ENCODE measurements at places on chromosomes 6 and 20. TPM values are rescaled to one million over a fixed set of nuclear protein-coding genes. Genes with fewer than 3 reads are reported as not detected.
A peak's percentile ranks its signal among the peaks of the same experiment; 100 is the strongest.

GRCh38 chr6:36301085-36301658, 31.3 kb downstream of the PNPLA1 start:
- H3K4me3 ChIP-seq: no peak overlapping the region
- H3K27ac ChIP-seq: no peak overlapping the region
- DNase-seq: no peak
- H3K27me3 ChIP-seq: no peaks in the 10 kb centered on the region

GRCh38 chr20:2805689-2806350, 5.4 kb upstream of the CPXM1 start:
- DNase-seq: no peak
- no peak overlapping the region for H3K27ac ChIP-seq
- H3K27me3 ChIP-seq: peaks cover 27% of the 10 kb centered on the region
- H3K4me1 ChIP-seq: peaks cover 8% of the 10 kb centered on the region
- H3K4me3 ChIP-seq: no peak overlapping the region

Gene CD24
- 0.06 TPM for polyA plus RNA-seq

DNA sequence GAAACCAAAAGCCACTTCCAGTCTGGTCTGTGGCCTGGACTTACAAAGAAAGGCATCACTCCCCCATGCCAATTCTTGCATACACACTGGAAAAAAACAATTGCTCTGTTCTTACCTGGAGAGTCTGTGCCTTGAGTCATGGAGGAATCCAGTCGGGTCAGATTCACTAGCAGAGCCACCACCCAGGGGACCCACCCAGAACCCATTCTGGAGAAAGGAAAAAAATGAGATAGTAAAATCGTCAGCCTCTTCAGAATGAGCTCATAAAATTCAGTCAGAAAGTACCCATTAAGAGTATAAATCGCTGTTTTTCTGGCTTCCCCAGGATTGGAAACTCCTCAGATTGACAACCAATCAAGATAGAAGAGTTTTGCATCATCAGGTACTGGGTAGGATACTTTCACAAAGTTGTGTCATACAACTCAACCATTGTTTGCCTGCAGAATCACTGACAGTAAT, at the start of gene HLA-DOB:
Gene HLA-DOB, minus strand, starts transcription at position 257 of the 459 bp plus-strand sequence. Its CDS starts 51 bp downstream, at position 206.
- H3K4me1 ChIP-seq: peaks cover 17% of the 10 kb centered on the region
- no peak within 1 kb of the TSS for H3K4me3 ChIP-seq
- H3K27ac ChIP-seq: no peak within 1 kb of the TSS
- DNase-seq: peak; percentile 29

DNA sequence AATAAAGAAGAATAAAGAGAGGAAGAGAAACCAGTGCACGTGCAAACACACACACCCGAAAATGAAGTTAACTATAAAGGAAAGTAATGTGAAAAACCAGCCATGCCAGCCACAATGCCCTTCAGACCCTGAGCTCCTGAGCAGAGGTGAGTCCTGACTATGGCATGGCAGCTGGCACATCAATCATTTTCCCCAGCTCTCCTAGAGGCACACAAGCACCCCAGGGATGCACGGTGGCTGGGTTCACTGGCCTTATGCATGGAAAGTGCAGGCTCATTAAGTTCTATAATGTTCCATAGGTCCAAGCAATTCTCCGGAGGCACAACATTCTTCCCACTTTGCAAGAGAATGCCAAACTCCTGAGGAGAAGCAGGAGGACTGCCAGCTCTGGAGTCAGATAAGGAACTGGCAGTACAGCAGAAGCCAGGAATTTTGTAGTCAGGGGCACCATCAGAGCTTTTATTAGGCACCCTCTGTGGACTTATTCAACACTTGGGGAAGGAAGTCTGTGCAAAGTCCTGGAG, 175.0 kb upstream of the PRDM1 start:
- no peaks in the 10 kb centered on the region for H3K27me3 ChIP-seq
- DNase-seq: no peak
- H3K36me3 ChIP-seq: no peaks in the 10 kb centered on the region
- H3K4me3 ChIP-seq: no peak overlapping the region
- H3K4me1 ChIP-seq: peaks cover 43% of the 10 kb centered on the region
- no peak overlapping the region for H3K27ac ChIP-seq

Gene OXT
- not detected for polyA plus RNA-seq

GRCh38 chr6:50239853-50240252, 190.1 kb upstream of the DEFB112 start:
- DNase-seq: no peak
- H3K27me3 ChIP-seq: no peaks in the 10 kb centered on the region
- no peak overlapping the region for H3K4me3 ChIP-seq

DNA sequence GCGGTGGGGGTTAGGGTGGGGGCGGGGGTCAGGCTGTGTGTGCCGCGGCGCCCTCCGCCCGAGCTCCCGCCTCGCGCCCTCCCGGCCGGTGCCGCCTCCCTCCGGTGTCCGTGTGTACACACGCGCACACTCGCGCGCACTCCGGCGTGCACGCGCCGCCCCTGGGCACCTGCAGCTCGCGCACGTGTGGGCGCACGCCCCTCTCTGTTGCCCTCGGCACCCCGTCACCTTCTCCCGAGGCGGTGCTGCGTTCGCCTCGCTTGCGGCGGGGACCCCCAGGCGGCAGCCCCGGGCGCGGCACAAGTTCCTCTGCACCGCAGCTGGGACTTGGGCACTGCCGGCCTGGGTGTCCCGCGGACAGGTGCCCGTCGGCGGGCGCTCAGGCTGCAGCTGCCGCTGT, 525 bp downstream of the MACROD2 start:
- no peak overlapping the region for H3K27ac ChIP-seq
- no peak for DNase-seq
- H3K4me1 ChIP-seq: no peaks in the 10 kb centered on the region
- no peaks in the 10 kb centered on the region for H3K36me3 ChIP-seq

DNA sequence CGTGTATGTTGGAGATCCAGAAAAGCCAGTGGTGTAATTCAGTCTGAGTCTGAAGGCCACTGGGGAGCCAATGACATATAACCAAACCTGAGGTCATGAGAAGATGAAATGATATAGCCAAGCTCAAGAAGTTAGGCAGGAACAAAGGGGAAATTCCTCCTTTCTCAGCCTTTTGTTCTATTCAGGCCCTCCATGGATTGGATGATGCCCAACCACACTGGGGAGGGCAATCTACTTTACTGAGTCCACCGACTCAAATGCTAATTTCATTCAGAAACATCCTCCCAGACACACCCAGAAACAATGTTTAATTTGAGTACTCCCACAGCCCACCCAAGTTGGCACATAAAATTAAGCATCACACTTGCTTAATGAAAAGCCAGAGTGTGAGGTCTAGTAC, 183.6 kb downstream of the GJA1 start:
- no peak for DNase-seq
- no peaks in the 10 kb centered on the region for H3K36me3 ChIP-seq
- no peak overlapping the region for H3K4me3 ChIP-seq
- no peaks in the 10 kb centered on the region for H3K27me3 ChIP-seq
- no peak overlapping the region for H3K27ac ChIP-seq

Gene ITPA
- 62.8 TPM for polyA plus RNA-seq

DNA sequence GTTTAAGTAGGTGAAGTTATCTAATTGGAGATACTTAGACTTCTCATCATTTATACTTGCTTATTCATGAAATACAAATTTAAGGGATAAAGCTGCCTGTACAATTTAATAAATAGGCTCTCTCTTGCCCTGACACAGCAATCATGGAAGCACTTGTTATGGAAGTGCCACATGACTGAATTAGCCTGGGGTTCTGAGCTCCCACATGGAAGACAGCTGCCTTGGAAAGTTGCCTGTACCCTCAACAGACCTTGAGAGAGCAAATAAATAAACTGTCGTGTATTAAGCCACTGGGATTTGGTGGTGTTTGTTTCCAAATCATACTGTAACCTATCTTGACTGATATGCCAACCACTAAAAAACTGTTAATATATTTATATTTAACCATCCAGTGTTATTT, 87.0 kb upstream of the RSPO3 start:
- H3K4me1 ChIP-seq: no peaks in the 10 kb centered on the region
- H3K27me3 ChIP-seq: no peaks in the 10 kb centered on the region
- H3K4me3 ChIP-seq: no peak overlapping the region
- no peak overlapping the region for H3K27ac ChIP-seq

Gene OVOL2
- not detected for polyA plus RNA-seq

DNA sequence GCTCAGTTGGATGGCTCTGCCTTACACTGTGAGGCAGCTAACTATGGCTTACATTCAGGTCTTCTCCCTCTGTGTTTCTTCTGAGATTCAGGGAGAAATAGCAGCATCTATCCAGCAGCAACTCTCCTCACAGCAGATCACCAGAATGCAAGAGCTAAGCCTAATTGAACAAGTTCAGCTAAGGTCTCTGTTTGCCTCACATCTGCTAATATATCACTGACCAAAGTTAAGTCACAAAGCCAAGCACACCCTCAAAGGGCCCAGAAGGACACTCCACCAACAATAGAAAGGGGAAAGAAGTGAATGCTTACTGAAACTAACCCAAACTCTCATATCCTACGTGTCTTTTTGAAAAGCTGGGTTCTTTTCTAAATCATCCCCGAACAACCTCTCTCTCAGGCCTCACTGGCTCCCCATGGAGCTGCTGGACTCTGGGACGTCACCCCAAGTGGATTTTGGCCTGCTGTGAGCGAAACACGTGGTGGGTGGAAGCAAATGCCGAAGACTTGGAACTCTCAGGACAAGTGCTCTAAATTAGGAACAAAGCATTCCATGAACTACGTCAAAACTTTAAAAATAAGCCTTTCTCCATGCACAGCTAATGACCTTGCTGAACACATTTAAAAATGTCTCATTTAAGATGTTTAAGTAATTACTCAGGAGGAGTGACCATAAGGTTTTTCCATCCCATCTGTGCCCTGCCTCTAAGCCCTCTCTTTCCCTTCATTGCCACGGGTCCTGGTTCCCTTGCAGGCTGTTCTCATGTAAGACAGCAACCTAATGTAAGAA, 167.5 kb upstream of the PLCB4 start:
- H3K4me3 ChIP-seq: no peak overlapping the region
- no peaks in the 10 kb centered on the region for H3K36me3 ChIP-seq
- no peaks in the 10 kb centered on the region for H3K27me3 ChIP-seq
- H3K4me1 ChIP-seq: no peaks in the 10 kb centered on the region
- no peak overlapping the region for H3K27ac ChIP-seq

- no peaks in the 10 kb centered on the region for H3K36me3 ChIP-seq
- no peak overlapping the region for H3K27ac ChIP-seq
- no peak for DNase-seq
- H3K4me1 ChIP-seq: no peaks in the 10 kb centered on the region
These were observed 114.0 kb downstream of the MYO6 start for GRCh38 chr6:75863001-75863400.

DNA sequence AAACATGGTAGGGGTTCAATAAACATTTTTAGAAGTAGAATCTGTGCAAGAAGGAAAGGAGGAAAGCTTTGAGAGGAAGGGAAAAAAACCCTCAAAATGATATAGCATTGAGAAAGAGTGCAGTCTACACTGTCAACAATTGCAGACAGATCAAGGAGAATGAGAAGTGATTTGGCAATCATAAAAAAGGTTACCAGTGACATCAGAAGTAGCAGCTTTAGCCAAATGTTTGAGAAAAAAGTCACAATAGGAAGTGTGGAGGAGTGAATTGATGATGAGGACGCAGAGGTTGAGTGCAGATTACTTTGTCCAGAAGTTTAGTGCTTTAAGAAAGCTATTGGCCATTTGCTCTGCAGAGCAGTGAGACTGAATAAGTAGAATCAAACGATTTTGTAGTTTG, 155.0 kb downstream of the GJA1 start:
- H3K4me3 ChIP-seq: no peak overlapping the region
- H3K4me1 ChIP-seq: no peaks in the 10 kb centered on the region
- H3K36me3 ChIP-seq: no peaks in the 10 kb centered on the region
- DNase-seq: no peak

DNA sequence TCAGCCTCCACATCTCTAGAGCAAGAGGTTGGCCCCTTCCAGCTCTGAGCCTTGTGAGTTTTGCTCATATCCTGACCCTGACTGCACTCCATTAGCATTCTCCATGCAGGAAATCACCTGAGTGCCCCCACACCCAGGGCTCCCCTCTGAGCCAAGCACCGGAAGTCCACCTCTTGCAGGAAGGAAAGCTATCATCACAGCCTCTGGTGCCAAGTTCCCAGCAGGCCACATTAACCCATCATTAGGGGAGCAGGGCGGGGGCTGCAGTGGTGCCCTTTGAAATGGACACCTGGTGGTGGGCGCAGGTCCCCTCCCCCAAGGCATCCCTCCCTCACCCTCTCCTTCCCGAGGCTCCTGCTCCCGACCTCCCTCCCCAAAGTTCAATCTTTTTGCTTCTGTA, 16.1 kb downstream of the GRM4 start:
- no peak for DNase-seq
- no peaks in the 10 kb centered on the region for H3K27me3 ChIP-seq
- no peak overlapping the region for H3K27ac ChIP-seq
- no peaks in the 10 kb centered on the region for H3K4me1 ChIP-seq
- no peaks in the 10 kb centered on the region for H3K36me3 ChIP-seq

Gene ATG5
- 29.9 TPM for polyA plus RNA-seq

DNA sequence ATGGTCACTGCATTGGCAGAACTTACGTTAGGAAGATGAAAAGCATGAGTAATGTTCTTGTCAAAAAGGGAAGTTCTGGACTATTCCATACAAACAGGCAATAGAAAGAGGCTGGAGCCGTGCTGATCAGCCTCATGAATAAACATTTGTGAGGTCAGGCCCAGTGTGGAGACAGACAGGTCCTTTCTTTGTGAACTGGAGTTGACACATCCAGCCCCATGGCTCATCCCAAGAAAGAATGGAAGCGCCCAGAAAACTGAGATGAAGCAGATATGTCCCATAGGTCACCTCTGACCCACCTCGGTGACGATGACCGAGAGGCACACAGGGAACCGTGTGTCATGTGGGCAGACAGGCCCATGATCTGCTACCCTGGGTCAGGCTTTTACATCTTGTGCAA, 276.0 kb upstream of the SGK1 start:
- no peak overlapping the region for H3K4me3 ChIP-seq
- H3K4me1 ChIP-seq: peaks cover 8% of the 10 kb centered on the region
- H3K36me3 ChIP-seq: no peaks in the 10 kb centered on the region

DNA sequence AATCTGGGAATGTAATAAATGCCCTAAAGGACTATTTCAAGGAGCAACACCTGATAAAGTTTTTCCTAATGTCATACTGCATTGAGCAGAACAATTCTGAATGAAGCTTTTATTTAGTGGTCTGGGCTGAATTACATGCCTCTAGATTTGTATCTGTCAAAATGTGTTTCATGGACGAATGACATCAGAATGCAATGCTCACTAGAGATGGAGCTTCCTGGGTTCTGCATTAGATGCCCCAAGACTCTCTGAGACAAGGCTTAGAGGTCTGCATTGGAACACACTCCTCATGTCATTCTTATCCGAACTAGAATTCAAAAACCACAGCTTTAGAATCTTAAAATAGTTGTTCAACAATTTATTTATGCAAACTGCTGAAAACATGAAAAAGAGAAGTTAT, 62.0 kb downstream of the SYNE1 start:
- H3K4me1 ChIP-seq: peaks cover 44% of the 10 kb centered on the region
- peak overlapping the region; percentile 40 for H3K4me3 ChIP-seq
- DNase-seq: no peak
- peak overlapping the region; percentile 68 for H3K27ac ChIP-seq
- no peaks in the 10 kb centered on the region for H3K36me3 ChIP-seq

GRCh38 chr6:42498473-42499128, 46.9 kb upstream of the TRERF1 start:
- H3K36me3 ChIP-seq: no peaks in the 10 kb centered on the region
- no peak overlapping the region for H3K4me3 ChIP-seq
- no peak for DNase-seq
- no peaks in the 10 kb centered on the region for H3K4me1 ChIP-seq

- peak overlapping the region; percentile 66 for H3K4me3 ChIP-seq
- DNase-seq: no peak
- peaks cover 59% of the 10 kb centered on the region for H3K27me3 ChIP-seq
- H3K27ac ChIP-seq: no peak overlapping the region
- peaks cover 23% of the 10 kb centered on the region for H3K4me1 ChIP-seq
These were observed 40.8 kb upstream of the ZNFX1 start for GRCh38 chr20:49318430-49319207.
